ENCODE measurements at places on chromosomes 2 and 18. TPM values are rescaled to one million over a fixed set of nuclear protein-coding genes. Genes with fewer than 3 reads are reported as not detected.

Gene SERPINB11
- total RNA-seq, result not detected

- no peak for DNase-seq
Observed at GRCh38 chr2:102110171-102110570, 32.4 kb upstream of the IL1R1 start.

Gene CABYR
- 5.6 TPM for total RNA-seq

Gene SULT1C2
- total RNA-seq, result 0.26 TPM

DNA sequence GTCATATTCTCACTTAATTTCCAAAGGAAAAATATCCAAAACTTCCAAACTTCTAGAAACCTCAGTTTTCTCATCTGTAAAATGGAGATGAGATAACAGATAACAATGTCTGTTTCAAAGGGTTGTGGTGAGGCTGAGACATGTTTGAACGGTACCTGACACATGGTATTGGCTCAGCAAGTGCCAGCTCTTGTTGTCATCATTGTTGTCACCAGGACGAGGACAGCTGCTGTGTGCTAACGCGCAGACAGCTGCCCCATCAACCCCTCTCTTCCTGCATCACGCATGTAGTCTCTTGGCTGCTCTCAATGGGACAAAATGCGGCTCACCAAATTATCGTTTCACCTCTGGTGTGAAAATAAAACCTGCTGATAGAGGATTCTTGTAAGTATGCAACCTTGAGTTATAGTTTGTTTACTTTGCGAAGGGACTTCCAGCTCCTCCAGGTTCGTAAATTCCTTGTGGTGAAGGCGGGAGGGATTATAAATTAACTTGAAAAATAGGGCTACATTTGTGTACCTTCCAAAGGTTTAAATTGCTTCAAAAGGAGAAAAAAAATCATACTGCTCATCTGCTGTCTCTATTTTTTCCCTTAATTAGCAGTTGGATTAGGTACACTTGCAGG lies 605.4 kb downstream of the BCL11A start:
- DNase-seq, result no peak

Gene GPR35
- 1.2 TPM for total RNA-seq

Gene FECH
- total RNA-seq, result 17.7 TPM

Gene HES6
- total RNA-seq, result 3.6 TPM

GRCh38 chr2:100036793-100037192 lies 105.6 kb downstream of the AFF3 start:
- no peak for DNase-seq

Gene DSC1
- total RNA-seq, result not detected

Gene SLC9A4
- not detected for total RNA-seq

DNA sequence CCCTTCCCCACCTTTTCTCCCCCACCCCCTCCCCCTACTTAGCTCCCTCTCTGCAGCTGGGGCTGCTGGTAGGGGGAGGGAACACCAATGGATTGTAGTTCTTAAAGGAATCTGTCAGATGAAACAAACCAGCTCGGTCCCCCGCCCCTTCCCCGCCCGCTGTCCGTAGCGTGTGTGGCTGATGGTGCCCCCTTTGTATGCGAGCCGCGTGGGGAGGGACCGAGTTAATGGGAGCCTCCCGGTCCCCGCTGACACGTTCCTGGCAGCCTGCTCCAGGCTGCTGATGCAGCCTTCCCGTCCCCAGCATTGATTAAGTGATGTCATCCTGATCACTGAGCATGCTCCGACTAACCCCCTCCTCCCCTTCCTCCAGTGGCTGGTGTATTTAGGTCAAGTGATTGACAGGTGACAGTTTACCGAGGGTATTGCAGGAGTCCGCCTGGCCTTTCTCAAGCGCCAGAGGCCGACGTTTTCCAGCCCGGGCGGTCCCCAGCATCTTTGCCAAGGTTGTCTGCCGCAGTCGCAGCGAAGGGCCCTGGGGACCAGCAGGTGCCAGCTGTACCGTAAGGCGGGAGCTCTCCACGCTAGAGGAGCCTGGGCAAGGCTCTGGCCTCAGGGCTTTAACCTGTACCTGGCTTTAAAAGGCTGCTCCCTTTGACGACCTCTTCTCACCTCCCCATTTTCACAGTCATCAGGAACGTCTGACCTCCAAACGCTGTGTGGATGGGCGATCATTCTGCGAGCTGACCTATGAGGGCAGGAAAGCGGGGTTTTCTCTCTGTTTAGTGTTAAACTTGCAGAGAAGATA lies 1.8 kb downstream of the KIF5C start:
- DNase-seq, result no peak

Gene LHCGR
- total RNA-seq, result not detected

Gene NAB1
- 46.6 TPM for total RNA-seq

DNA sequence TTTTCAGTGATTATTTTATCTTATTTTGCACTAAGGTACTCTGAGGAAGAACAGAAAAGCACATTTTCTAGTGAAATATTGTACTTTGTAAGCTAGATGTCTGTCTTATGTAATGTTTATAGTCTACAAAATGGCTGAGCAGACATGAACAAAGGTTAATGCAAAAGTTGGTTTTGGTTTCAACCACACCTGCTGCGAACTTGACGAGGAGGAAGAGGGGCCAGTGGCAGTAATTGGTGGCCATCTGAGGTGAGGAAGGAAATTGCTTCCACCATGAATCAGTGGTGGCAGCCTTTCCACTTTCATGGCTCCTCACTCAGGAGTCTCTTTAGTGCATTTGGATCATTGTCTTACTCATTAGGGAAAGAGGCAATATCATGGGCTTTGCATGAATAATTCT lies 894.2 kb downstream of the CNTNAP5 start:
- DNase-seq, result no peak

DNA sequence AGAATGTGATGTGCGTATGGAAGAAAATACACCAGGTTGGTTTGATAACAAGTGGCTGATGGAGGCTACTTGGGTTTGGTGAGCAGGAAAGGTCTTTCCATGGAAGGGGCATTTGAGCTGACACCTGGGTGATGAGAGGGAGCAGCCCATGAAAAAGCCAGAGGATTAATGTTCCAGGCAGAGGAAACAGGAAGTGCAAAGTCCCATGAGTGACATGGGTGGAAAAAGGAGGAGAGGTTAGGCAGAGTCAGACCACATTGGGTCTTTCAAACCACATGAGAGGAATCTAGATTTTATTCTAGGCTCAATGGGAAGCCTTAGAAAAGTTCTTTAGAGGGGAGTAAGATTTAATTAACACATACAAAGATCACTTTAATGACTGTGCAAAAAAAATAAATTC lies 195.7 kb downstream of the LRATD1 start:
- DNase-seq, result no peak

- no peak for DNase-seq
Observed at GRCh38 chr18:46464926-46465655, 191.9 kb downstream of the LOXHD1 start.

DNA sequence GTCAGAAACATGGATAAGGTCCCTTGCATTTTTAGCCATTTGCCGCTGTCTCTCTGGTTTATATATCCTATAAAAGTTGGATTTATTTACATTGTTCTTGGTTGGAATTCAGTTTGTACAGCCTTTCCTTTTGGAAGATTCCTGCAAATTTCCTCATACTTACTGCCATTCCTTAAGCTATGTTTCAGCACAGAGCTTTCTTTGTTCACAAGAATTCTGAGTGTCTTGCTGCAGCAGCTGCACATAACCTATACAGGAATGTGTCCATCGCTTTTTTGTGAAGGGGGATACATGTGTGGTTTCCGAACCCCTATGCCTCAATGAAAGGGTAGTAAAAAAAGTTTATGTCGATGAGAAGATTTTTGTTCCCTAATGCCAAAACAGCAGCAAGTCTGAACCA lies 48.3 kb upstream of the CCDC68 start:
- peak; percentile 40 for DNase-seq

GRCh38 chr18:56995579-56996188 lies 151.2 kb upstream of the BOD1L2 start:
- no peak for DNase-seq

Gene FOXD4L1
- total RNA-seq, result 0.17 TPM

DNA sequence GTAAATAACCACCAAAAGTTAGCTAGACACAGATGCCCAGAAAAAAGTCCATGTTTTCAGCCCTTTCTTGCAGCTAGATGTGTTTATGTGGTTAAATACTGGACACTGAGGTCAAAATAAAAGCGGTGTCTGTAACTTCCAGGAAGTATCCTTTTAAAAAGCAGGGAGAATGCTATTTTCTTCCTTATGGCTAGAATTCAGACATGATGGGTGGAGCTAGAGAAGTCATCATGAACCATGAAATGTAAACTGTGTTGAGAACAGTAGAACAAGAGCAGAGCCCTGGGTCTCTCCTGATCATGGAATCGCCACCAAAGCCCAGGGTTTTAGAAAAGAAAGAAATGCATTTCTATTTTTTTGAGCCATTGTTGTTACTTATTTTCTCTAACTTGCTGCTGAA lies 41.3 kb upstream of the GALNT3 start:
- no peak for DNase-seq

DNA sequence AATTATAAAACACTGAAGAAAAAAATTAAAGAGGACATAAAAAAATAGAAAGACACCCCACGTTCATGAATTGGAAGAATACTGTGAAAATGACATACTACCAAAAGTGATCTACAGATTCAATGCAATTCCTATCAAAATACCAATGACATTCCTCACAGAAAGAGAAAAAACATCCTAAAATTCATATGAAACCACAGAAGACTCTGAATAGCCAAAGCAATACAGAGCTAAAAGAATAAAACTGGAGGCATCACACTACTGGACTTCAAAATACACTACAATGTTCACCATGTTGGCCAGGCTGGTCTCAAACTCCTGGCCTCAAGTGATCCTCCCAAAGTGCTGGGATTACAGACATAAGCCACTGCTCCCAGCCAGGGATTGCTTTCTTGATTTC lies 56.3 kb downstream of the TLK1 start:
- no peak for DNase-seq

DNA sequence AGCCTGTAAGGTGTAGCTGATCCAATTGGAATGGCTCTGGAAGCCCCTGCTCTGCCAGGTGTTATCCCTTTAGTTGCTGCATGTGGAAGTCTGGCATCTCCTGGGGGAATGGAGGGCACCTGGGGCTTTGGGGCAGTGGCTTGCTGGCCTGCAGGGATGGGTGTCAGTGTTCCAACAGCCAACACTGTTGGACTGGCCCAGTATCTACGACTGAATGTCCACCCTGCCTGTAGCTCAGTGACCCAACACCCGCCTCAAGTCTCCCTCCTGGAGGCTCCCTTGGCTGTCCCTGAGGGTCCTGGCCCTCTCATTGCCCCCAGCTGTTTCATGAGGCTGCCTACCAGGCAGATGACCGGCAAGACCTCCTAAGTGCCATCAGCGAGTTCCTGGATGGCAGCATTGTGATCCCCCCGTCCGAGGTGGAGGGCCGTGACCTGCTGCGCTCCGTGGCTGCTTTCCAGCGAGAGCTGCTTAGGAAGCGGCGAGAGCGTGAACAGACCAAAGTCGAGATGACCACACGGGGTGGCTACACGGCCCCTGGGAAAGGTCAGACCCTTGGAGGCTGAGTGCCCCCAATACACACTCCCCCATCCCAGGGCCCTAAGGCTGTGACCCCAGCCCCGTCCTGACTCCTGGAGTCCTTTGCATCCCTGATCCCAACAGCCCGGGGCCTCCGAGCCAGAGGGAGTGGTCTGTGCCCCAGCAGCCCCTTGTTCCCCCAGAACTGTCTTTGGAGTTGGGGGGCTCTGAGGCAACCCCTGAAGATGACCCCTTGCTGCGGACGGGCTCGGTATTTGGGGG lies 7.7 kb downstream of the SLC4A3 start:
- DNase-seq, result no peak

Gene CNTNAP5
- total RNA-seq, result not detected
